AG08396 (cell line): ENCODE measurements at places on chromosomes 13 and 19.

DNA sequence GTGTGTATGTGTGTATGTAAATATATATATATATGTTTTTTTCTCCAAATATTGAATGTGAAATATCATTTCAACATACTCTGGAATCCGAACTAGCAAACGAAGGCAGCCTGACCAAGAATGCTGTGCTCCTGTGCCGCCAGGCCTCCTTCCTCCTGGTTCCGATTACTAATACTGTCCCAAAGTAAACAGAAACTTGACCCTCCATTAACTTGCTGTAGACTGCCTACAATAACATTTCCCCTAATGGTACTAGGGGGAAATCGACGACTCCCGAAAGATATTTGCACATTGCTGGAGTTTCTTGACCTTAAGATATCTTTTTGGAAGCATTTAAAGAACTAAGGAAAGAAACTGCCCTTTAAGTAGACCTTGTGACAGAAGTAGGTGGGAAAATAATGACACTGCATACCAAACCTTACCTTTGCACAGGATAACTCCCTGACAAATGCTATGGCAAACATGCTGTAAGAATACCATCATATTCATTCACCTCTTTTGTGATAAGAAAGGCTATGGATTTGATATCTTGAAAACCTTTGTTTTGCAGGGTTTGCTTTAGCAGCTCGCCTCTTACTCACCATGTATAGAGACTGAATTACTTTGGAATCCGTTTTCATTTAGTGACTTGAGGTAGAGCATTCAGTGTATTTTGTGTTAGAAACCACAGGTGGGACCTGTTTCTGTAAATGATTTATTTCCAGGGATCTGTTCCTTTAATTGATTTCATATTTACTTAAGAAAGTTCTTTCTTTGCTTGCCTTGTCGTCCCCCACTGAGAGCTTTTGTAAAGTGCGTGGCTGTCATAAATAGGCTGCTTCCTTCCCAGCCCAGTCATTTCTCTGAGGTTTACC is 80.1 kb downstream of the KLF5 start:
- peak; percentile 67 for DNase-seq

DNA sequence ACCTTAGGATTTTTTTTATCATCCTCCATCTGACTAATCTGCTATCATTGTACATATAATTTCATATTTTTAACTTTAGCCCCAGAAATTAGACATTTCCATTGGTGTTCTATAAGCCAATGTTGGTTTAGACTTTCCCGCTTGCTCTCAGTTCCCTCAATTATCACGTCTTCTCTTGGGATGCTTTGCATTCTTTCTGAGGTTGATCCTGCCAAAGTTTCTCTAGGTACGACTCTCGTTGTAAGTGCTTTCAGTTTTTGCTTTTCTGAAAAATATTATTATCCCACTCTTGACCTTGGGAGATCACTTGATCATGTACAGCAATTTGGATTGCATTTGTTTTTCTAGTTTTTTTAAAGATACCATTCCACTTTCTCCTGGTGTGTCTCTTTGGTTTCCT is 270.2 kb downstream of the IRS2 start:
- no peak for DNase-seq

DNA sequence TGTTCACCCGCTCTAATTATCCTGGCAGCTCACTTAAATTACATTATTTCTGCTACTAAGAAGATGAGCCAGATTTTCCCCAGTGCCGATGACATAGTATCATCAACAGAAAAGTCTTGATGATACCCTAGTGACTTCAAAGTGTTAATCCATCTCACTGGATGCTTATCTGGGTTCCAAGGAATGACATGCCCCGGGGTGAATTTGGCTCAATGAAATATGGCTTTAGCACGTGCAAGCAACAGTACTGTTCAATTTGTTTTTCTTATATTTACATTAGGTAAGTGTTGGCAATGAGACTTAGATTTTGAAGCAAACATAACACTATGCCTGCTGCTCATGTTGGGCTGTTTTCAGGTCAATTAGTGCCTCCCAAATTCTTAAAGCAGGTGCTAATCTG is 548.2 kb upstream of the SLITRK1 start:
- no peak for DNase-seq

GRCh38 chr19:37468961-37469777 is at the start of gene ZNF570:
Gene ZNF570, plus strand, starts transcription at chr19:37469356. Its CDS starts 999 bp downstream, at chr19:37470355.
- DNase-seq = peak; percentile 87

GRCh38 chr13:109362616-109363015 is 423.8 kb downstream of the IRS2 start:
- no peak for DNase-seq

- DNase-seq = no peak
Measured at GRCh38 chr13:50928659-50929462, 19.3 kb downstream of the RNASEH2B start.

DNA sequence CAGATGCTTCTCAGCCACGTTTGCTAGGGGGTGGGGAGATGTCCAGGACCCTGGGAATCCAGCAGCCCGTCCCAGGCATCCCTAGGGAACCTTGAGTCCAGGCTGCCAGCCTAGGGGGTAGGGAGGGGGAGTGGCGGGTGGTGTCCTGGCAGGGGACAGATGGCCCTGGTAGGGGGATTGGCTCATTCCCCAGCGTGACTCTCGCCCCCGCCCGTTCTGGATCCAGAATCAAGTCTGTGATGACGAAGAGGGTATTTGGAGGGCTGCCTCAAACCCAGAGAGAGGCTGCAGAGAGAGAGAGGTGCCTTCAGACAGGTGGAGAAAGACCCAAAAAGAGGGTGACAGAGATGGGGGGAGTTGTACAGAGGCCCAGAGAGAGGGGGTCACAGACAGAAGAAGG is 4.1 kb downstream of the SLC17A7 start:
- no peak for DNase-seq

DNA sequence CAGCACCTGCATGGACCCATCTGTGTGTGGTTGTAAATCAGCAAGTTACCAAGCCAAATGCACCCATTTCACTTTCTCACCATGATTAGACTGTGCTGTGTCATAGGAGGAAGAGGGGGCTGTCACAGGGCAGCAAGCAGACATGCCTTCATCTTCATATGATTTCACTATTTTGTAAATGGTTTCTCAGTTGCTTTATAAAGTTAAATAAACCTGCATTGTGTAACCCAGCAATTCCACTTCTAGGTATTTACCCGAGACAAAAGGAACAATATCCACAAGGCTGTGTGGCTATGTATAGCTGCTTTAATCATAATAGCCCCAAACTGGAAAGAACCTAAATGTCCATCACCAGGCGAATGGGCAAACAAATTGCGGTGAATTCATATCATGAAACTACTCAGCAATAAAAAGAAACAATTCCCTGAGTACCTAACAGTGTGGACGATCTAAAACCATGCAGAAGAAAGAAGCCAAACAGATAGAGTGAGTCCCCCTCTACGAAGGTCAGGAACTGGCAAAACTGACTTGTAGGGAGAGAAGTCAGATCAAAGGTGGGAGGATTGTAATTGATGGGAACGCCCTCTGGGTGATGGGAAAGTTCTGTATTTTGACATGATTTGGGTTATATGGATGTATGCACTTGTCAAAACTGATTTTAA is 185.4 kb downstream of the COL4A1 start:
- DNase-seq = no peak

GRCh38 chr19:27676334-27676733 is 1536.6 kb downstream of the UQCRFS1 start:
- DNase-seq = no peak

GRCh38 chr13:29022968-29023367 is 202.8 kb downstream of the MTUS2 start:
- no peak for DNase-seq

DNA sequence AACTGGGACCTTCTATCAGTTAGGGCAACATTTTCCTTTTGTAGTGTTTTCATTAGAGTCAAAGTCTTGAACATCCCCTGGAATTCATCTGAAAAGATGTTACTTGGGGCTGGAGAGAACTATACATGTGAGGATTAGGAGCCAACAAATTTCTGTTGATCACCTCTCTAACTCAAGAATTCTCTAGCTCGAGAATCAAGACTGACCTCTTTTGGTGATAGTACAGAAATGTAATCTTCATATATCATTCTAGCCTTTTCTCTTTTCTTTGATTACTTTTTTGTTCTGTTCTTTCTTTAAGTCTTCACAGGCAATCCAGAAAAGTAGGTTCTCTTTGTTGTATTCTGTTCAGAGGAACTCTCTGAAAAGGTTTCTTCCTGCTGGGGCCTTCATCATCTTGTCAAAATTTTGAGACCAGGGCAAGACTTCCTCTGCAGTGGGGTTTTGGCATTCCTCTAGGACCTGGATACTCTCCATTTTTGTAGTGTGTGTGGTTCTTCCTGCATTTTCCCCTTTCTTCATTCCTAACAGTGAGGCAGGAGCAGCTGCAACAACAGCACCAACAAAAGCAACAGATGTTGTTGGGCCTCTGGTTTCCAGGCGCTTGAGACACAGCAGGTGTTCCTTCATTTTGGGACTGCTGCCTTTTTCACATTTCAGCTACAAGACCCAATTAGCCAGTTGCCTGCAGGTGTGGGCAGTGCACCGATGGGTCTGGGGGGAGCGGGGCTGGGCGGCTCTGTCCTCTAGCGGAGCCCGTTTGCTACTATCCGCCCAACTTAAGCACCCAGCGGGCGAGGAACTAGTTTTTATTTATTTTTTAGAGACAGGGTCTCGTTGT is 26.2 kb downstream of the ELF1 start:
- DNase-seq = no peak

DNA sequence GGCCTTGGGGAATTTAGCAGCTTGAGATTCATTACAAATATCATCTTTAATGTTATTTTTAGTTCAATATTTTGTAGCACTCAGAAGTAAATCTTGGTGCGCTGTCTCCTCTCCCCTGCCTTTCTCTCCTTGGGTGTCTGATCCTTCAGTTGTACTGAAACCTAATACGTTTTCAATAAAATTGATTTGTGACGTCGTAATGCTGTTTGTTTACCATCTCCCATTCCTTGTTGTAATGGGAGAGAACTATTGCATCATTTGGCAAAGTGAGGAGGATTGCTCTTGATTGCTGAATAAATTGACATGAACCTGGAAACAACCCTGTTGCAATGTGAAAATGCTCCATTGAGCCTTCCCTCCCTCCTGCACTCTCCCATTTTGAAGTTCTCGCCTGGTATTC is 43.2 kb upstream of the TSHZ3 start:
- DNase-seq = no peak

- no peak for DNase-seq
Measured at GRCh38 chr19:48807590-48808308, 3.1 kb downstream of the BCAT2 start.

DNA sequence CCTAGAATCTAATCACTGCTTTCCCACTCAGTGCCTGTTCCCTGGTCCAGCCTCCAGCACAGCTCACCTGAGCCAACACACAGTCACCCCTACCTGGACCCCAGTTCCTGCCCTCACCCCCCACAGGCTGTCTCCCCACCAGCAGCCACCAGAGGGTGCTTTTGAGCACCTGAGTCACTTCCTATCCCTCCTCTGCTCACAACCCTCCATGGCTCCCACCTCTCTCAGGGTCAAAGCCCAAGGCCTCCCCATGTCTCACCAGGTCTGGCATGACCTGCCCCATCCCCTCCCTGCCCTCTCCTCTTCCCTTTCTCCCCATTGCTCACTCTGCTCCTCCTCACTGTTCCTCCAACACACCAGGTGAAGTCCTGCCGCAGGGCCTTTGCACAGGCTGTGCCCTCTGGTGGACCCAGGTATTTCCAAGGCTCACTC is 7.1 kb upstream of the DPP9 start:
- no peak for DNase-seq

- DNase-seq = no peak
Measured at GRCh38 chr19:7870571-7871436, 3.4 kb downstream of the PRR36 start.

GRCh38 chr19:47373246-47374240 is 24.4 kb downstream of the DHX34 start:
- DNase-seq = no peak

DNA sequence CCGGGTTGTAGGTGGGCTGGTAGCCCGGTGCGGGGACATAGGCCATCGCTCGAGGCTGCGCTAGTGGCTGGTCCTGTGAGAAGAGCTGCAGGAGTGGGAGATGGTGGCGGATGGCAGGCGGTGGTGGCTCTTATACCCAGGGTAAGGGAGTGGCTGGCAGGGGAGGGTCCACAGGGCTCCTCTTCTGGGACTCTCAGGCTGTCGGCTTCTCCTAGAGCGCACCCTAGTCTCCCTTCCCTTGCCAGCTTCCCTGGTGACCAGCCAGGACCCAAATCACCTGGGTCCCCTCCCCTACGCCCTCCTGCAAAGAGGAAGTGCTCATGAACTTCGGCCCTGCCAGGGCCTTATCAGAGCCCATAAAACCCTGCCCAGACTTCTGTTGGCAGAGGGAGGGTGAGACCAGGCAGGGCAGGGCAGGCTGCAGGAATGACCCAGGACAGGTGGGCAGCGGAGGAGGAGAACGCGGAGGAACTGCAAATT is at the start of gene LGALS4:
TSS of gene LGALS4 (minus strand) at position 105 of the 480 bp plus-strand sequence. CDS start at position 46, 59 bp downstream.
- no peak for DNase-seq

DNA sequence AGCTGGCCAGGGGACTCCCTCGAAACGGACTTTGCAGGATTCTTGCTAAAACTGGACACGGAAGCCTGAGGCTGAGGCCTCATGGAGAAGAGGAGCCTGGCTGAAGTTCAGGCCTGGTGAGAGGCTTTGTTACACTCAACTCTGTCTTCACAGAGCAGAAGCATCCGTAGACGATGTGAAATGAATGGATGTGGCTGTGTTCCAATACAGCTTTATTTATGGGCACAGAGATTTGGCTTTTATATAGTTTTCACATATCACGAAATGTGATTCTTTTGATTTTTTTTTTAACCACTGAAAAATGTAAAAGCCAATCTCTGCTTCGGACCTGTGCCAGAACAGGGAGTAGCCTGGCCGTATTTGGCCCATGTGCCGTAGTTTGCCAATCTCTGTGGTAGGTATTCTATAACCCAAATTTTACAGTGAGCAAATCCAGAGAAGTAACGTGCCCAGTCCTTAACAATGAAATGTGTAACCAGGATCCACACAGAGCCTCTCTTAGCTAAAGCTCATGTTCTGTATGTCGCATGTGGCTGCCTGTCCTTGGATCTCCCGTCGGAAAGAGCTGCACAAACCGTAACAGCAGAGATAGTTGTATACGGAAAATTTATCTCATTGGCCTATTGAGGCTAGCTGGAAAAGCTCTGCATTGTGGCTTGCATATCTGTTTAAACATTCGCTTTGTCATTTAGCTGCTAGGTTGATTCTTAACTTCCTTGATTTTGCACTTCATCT is 171.6 kb upstream of the RNF113B start:
- no peak for DNase-seq

- no peak for DNase-seq
Measured at GRCh38 chr13:98825659-98826058, 73.2 kb upstream of the SLC15A1 start.

- DNase-seq = no peak
Measured at GRCh38 chr19:4529924-4530522, 5.0 kb downstream of the PLIN5 start.

GRCh38 chr19:53507523-53508442 is 30.2 kb upstream of the ZNF331 start:
- no peak for DNase-seq

DNA sequence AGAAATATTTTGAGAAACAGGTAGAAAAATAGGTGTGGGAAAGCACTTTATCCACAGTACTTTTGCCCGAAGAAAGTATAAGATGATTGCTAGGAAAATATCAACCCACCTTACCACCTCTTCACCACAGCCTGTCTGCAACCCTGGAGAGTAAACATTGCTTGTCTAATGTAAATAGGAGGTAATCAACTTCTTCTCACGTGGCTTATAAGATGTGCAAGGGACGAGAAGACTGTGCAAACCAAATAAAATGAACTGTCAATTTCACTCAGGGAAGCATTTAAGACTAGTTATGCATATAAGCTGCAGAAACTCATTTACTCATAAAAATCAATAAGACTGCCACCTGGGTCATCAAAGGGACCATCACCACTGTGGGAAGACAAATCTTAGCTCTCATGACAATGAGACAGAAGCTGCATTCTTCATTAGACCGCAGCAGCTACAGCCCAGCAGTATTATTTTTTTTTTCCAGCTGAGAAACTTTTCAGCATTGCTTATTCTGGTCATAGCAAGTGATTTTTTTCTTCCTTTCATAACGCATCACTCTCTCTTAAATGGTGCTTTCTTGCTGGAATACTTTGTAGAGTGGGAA is 807.7 kb upstream of the GPC6 start:
- DNase-seq = no peak
